ENCODE measurements at places on chromosomes 7 and 10. TPM values are rescaled to one million over a fixed set of nuclear protein-coding genes. Genes with fewer than 3 reads are reported as not detected.

GRCh38 chr7:31783221-31783620 lies 96.2 kb downstream of the PPP1R17 start:
- no peak for DNase-seq

DNA sequence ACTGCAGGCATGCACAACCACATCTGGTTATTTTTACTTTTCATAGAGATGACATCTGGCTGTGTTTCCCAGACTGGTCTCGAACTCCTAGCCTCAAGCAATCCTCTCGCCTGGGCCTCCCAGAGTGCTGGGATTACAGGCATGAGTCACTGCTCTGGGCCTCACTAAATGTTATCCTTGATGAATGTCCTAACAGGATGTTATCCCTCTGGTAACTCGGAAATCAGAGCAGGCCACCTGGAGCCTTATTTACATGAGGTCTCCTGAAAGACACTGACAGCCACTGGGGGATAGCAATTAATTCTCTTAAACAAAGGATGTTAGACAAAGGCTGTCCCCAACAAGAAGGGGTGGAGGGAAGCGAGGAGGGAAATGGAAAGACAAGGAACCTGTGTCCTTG lies 4.5 kb upstream of the ZNF438 start:
- DNase-seq: no peak

DNA sequence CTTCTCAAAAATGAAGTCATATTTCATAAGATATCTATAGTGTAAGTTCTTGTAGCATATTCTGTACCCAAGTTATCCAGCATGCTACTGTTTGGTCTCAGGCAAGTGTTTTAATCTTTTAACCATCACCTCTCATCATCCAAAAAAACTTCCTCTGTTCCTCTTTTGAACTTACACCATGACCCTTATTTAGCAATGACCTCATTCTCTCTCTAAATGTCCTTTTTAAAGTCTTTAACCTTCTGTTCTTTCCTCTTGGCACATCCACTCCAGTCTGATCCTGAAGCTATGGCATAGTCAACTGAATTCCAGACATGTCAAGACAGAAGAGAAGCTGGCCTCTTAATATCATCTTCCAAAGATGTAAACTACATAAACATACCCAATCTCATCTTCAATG lies 26.2 kb downstream of the PPP3CB start:
- no peak for DNase-seq

AQP1 gene
- 0.50 TPM for total RNA-seq

- peak; percentile 60 for DNase-seq
These were observed at the start of gene GSDME for GRCh38 chr7:24757353-24758275. Gene GSDME, minus strand, starts transcription at chr7:24757464. Its CDS starts 7,690 bp downstream, at chr7:24749774.

DNA sequence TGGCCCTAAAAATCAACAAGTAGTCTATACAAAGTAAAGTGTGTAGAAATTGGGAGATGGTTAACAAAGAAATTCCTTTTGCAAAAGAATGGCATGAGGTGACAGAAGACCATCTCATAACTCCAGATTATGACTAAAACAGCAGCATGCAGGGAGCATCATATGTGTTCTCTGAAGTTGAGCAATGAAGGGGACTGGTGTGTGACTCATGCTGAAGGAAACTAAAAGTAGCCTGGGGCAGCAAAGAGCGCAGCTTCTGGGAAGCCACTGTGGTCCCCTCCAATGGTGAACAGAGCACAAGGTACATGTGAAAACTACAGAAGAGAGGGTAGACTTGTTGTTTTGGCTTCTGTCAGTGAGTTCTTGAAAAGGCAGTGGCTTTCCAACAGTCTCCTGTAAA lies 133.4 kb downstream of the MACC1 start:
- no peak for DNase-seq

CYP2E1 gene
- total RNA-seq: 0.78 TPM

TFPI2 gene
- total RNA-seq: 40.5 TPM

CDHR3 gene
- total RNA-seq: 2.0 TPM

DNA sequence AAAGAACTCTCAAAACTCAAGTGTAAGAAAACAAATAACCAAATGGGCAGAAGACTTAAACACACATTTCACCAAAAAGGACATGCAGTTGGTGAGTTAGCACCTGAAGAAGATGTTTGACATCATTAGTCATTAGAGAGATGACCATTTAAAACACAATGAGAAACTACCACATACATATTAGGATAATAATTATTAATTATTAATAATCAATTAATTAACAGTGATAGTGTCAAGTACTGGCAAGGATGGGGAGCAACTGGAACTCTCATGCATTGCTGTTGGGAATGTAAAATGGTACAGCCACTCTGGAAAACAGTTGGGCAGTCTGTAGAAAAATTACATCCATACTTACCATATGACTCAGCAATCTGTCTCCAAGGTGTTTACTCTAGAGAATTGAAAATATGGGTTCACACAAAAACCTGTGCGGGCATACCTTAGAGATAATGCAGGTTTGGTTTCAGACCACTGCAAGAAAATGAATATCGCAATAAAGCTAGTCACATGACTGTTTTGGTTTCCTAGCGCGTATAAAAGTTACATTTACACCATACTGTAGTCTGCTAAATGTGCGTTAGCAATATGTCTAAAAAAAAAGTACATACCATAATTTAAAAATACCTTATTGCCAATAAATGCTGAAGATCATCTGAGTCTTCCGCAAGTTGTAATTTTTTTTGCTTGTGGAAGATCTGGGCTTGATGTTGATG lies 30.3 kb downstream of the ARID5B start:
- DNase-seq: no peak

GRCh38 chr7:135808206-135808605 lies 59.6 kb upstream of the FAM180A start:
- DNase-seq: no peak

Data from HFFc6 (cell line).